SJCRH30 (cell line): ENCODE measurements at places on chromosomes 4 and X. TPM values are rescaled to one million over a fixed set of nuclear protein-coding genes. Genes with fewer than 3 reads are reported as not detected.

- DNase-seq: peak; percentile 66
Measured at GRCh38 chr4:173752610-173753230, 222.7 kb upstream of the HAND2 start.

SPACA5 gene
- total RNA-seq: not detected in 2 replicates

GRCh38 chrX:639151-639550 lies 8.6 kb downstream of the SHOX start:
- no peak for DNase-seq

- no peak for DNase-seq
Measured at GRCh38 chrX:47664737-47665136, 5.8 kb upstream of the UXT start.

RS1 gene
- not detected in 2 replicates for total RNA-seq

SLC49A3 gene
- 0.13 TPM in 1 of 2 replicates, not detected in the other for total RNA-seq

GK gene
- total RNA-seq: 6.4 and 10.5 TPM in 2 replicates

DNA sequence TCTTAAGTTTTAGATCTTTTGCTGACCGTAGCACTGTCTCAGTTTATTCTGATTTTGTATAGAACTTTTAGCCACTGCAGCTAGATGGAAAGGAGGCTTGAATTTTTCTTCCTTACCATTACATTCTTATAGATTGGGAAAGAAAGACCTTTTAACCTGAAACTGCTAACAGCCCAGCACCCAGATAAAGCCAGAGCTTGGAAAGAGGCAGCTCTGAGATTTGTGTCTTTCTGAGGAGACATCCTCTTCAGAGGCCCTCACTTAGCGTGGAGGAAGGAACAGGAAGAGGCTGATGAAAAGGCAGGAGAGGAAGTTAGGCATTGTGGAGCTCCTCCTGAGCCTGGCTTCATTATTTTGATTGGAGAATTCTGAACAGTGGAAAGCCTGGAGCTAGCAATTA lies 35.1 kb downstream of the ATG4A start:
- no peak for DNase-seq

GRCh38 chr4:121217351-121217750 lies 53.2 kb upstream of the TNIP3 start:
- DNase-seq: peak; percentile 34

NSUN7 gene
- 1.5 and 2.0 TPM in 2 replicates for total RNA-seq

DNA sequence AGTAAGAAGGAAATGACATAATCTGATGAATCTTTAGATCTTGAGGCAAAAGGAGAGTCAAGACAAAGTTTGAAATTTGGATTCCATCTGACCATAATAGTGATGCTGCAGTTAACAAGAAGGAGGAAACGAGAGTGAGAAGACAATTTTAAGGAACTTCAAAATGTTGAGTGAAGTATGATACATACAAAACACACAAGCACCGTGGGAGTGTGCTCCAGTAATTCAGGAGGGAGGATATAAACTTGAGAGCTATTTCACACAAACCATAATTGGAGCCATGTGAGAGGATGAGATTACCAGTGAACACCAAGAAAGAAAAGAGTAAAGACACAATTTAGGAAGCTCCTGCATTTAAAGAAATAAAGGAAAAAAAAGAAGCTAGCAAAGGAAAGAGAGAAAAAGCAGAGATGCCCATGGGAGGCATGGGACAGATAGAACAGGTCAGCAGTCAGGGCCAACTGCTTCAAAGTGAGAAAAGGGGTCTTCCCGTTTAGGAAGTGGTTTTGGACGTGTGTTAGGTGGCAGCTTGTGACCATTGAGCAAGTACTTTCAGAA lies 150.7 kb upstream of the SLC7A11 start:
- DNase-seq: no peak

FHL1 gene
- 48.0 and 55.7 TPM in 2 replicates for total RNA-seq

GRCh38 chrX:19968276-19968675 lies 22.6 kb downstream of the BCLAF3 start:
- DNase-seq: no peak

LRP2BP gene
- total RNA-seq: 0.16 and 0.56 TPM in 2 replicates

GRCh38 chr4:93184053-93184452 lies 644.5 kb upstream of the ATOH1 start:
- DNase-seq: no peak

DNA sequence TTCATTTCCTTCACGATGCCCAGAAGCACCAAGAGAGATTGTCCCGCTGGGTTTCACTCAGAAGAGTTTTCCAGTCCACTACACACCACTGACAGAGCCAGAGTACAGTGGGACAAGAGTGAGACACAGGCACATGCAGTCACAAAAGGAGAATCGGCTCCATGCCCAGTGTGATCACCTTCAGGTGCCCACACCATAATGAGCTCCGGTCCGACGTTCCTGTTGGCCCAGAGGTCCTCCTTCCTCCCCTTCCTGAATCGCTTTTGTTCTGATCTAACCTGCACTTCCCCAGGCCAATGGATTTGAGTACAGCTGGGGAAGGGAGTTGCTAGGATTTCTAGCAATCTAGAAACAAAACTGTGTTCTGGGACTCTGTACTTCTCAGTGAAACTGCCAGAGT lies 4.6 kb upstream of the CHRNA9 start:
- no peak for DNase-seq

FAM53A gene
- total RNA-seq: 0.13 and 0.51 TPM in 2 replicates

- peak; percentile 17 for DNase-seq
Measured at GRCh38 chr4:54954656-54955388, 170.6 kb downstream of the KDR start.

DNA sequence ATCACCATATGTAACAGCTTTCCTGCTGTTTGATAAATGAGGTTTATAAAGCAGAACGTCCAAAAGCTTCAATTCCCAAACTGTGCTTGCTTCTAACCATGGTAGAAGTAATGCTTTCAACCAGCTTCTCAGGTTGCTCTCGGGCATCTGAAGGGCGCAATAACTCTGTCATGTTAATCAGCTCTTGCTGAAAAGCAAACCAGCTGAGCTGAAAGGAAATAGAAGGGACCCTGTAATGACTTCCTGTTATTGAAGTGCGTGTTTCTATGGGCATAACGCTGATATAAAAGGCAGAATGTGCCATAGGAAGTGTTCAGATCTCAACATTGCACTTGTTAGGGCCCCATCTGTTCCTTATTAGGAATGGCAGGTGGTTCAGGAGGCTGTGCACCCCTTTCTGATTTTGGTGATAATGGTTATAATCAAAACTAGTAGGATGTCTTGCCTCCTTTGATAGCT lies 21.2 kb downstream of the HERC3 start:
- DNase-seq: no peak

- DNase-seq: peak; percentile 19
Measured at GRCh38 chrX:23633834-23634580, 33.3 kb upstream of the PRDX4 start.

- DNase-seq: peak; percentile 4
Measured at GRCh38 chr4:126445596-126445995, 1130.8 kb downstream of the FAT4 start.

CPE gene
- not detected in 2 replicates for total RNA-seq
